ENCODE measurements at places on chromosomes 11 and 22.

GRCh38 chr11:132772703-132773545 lies 759.4 kb downstream of the OPCML start:
- DNase-seq = no peak

GRCh38 chr11:127118811-127119210 lies 118.2 kb upstream of the KIRREL3 start:
- no peak for DNase-seq

GRCh38 chr11:93689240-93689639 lies 27.8 kb downstream of the CEP295 start:
- DNase-seq = no peak

GRCh38 chr11:35998634-35999033 lies 54.8 kb downstream of the LDLRAD3 start:
- no peak for DNase-seq

GRCh38 chr11:14422052-14422813 lies 63.2 kb upstream of the RRAS2 start:
- no peak for DNase-seq

DNA sequence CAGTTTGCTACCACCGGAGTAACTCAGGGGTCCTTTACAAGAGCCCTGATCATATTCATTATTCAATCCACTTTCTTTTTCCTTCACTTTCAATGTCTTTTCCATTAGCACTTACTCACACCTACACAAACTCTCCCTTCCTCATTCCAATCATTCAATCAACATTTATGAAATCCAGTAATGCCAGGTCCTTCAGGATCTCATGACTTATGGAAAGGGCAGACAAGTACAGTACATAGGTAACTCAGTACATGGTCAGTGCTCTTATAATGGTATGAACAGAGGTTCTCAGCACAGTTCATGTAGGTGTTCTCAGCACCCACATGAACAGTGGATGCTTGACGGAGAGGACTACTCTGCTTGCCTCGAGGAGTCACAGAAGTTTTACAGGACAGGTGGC lies 106.6 kb downstream of the USP35 start:
- DNase-seq = no peak

GRCh38 chr11:90246468-90246867 lies 23.6 kb upstream of the CHORDC1 start:
- no peak for DNase-seq

DNA sequence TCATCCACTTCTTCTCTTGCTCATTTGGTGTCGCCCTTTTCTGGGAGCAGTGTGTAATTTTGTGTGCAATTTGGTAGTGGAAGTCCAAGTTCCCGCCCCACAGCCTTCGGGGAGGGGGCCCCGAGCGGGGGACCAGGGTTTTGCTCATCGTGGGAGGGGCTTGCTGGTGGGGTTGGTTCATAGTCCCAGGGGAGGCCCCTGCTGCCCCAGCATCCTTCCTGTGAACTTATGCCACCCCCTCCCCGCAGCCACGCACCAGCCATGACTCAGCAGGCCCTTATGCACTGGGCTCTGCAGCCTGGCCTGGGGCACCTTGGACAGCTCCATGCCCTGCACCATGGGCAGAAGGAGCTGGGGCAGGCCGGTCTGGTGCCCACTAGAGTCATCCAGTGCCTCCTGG lies 1183.6 kb downstream of the BRD1 start:
- DNase-seq = no peak

GRCh38 chr11:95599959-95600586 lies 189.5 kb downstream of the FAM76B start:
- no peak for DNase-seq

- no peak for DNase-seq
These were observed 158.7 kb upstream of the ARHGAP20 start for GRCh38 chr11:110870816-110871522.

All from effector CD8-positive, alpha-beta T cell (primary cell).